T47D (cell line): ENCODE measurements at places on chromosomes 12 and 14.

GRCh38 chr14:70563417-70563816 is 28.6 kb upstream of the ADAM20 start:
- no peak for DNase-seq

GRCh38 chr12:22981711-22982110 is 356.7 kb downstream of the ETNK1 start:
- DNase-seq, result peak; percentile 27

DNA sequence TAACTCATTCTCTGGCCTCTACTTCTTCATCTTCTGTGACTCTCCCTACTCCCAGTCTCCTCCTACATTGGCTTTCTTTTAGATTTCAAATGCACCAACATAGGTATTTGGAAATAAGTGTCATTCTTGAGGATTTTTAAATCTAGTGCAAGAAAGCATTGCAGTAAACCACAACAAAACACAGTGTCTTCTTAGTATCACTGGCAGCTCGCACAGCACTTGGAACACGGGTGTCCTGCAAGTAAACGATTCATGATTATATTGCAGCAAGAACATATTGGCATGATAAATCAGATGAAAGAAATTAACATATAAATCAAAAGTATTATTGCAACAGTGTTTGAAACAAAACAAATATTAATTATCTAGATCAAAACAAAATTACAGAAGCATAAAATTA is 45.6 kb downstream of the MAGOHB start:
- no peak for DNase-seq

DNA sequence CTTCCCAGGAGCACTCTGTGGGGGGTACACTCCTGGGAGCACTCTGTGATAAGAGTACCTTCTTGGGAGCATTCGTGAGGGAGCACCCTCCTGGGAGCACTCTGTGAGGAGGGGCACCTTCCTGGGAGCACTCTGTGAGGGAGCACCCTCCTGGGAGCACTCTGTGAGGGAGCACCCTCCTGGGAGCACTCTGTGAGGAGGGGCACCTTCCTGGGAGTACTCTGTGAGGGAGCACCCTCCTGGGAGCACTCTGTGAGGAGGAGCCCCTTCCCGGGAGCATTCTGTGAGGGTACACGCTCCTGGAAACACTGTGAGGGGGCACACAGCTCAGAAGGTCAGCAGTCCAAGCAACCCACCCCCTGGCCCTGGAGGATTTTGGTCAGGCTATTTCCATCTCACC is 22.6 kb downstream of the LRCOL1 start:
- no peak for DNase-seq

- no peak for DNase-seq
These were observed 85.3 kb downstream of the RFLNA start for GRCh38 chr12:124379938-124380754.

GRCh38 chr12:52342781-52343490 is 21.7 kb upstream of the KRT83 start:
- no peak for DNase-seq

GRCh38 chr12:89247541-89247942 is 104.8 kb downstream of the DUSP6 start:
- DNase-seq, result peak; percentile 63

GRCh38 chr12:68924546-68924945 is 8.4 kb downstream of the CPM start:
- peak; percentile 35 for DNase-seq

DNA sequence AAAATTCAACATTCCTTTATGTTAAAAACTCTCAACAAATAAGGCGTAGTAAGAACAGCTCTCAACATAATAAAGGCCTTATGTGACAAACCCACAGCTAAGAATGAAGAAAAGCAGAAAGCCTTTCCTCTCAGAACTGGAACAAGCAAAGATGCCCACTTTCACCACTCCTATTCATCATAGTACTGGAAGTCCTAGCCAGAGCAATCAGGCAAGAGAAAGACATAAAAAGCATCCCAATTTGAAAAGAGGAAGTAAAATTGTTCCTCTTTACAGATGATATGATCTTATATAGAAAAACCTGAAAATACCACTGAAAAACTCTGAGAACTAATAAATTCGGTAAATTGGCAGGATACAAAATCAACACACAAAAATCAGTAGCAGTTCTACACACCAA is 52.1 kb downstream of the STON2 start:
- DNase-seq, result no peak

DNA sequence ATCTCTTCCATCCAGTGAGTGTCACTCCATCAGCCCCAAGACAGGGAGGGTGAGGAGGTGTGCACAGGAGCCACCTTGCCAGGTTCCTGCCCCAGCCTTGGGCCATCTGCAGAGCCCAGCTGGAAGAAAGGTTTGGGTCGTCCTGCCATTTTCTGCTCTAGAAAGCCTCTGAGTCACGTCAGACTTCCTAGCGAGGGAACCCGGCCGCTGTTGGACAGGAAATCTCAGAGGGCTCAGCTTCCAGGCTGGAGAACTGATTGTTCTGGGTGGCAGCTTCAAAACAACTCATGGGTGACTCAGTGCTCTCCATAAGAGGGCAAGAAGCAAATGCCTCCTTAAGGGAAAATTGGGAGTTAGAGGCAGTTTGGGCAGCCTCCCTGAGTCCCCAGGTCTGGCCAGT is 16.6 kb downstream of the HIP1R start:
- DNase-seq, result no peak

DNA sequence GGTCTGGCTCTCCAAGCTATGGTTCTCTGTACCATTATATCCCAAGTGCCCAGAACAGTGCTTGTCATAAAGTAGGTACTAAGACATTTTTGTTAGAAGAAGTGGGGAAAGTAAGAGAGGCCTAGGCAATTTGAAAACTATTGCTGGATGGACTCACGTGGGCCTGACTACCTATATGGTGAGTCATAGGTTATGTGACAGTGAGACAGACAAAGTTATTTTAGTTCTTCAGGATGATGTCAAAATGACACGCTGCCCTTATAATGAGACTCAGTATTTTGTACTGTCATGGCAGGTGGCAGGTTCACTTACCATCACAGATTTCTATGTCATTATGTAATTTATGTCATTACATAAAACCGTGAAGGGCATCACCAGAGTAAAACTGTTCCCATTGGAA is 53.1 kb downstream of the PARP11 start:
- no peak for DNase-seq

DNA sequence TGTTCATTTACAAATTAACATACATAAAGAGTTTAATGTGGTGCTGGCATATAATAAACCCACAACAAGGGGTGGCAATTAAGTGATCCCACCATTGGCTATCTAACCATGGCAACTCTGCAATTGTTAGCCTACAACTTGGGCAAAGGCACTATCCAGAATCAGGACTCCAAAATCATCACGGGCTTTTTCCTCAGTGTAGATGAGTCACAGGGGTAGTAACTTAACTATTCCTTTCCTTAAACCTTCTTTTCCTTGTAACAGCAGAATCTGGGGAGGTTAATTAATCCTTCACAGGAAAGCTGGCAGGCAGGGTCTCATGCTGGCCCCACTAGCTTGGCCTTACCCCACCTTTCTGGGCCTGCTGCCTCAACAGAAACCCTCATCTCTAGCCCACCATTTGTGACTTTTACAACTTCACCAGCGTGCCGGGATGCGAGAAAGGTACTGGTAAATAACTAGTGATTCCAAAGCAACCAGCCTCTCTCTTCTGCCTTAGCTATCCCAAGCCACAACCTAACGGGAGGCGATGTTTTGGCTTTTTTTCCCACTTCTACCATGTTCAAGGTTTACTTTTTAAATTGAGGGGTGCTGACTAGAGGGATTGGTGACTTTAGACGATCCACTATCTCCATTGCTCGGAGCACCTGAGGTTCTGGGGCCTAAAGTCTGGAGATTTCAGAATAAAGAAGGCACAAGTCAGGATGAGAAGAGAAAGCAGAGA is 744 bp downstream of the ATP5MC2 start:
- DNase-seq, result no peak

- DNase-seq, result no peak
These were observed 173.5 kb downstream of the ANO6 start for GRCh38 chr12:45389426-45389825.

DNA sequence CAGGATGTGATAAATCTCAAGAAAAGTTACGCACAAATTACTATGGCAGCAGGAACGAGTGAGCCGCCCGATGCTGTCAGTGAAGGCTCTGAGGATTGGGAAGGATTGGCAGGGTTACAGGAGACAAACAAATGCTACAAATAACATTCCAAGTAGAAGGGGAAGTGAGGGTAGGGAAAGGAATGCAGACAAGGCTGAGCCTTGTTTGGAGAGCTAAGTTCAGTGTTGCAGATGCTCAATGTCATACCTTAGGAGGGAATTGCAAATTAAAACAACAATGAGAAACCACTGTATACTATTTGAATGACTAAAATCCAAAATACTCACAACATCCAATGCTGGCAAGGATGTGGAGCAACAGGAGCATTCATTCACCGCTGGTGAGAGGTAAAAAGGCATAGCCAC is 1.3 kb downstream of the CLEC9A start:
- no peak for DNase-seq

DNA sequence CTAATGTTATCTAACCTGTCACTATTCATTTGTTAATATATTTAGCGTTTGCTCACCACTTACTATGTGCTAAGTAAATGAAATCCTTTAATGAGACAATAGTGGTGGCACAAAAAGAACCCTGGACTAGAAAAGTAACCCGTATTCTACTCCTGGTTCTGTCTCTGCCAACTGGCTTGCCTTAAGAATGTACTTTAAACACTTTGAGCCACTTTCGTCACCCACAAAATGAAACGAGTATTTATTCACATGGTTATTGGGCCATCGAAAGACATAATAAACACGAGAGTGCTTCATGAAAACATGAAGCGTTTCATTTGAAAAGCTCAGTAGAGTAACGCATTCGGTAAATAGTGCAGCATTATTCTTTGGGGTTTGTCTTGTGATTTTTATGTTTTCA is 254.7 kb downstream of the EGLN3 start:
- no peak for DNase-seq

DNA sequence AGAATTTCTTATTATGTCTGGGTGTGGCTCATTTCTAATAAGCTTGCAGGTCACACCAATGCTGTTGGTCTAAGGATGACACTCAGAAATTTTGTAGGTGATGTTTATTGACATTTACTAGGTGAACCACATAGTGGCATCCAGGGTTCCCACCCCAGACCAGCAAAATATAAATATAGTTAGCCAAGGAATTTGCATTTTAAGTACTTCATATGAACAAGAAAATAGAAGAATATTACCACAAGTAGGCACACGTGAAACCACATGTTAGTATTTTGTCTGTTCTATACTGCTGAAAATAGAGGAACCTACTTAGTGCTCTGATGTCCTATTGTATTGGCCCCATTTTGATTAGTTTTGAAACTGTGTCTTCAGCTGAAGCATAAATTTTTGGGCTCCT is 71.1 kb downstream of the USP15 start:
- no peak for DNase-seq

- no peak for DNase-seq
These were observed 806.3 kb downstream of the DIO2 start for GRCh38 chr14:79404874-79405511.

DNA sequence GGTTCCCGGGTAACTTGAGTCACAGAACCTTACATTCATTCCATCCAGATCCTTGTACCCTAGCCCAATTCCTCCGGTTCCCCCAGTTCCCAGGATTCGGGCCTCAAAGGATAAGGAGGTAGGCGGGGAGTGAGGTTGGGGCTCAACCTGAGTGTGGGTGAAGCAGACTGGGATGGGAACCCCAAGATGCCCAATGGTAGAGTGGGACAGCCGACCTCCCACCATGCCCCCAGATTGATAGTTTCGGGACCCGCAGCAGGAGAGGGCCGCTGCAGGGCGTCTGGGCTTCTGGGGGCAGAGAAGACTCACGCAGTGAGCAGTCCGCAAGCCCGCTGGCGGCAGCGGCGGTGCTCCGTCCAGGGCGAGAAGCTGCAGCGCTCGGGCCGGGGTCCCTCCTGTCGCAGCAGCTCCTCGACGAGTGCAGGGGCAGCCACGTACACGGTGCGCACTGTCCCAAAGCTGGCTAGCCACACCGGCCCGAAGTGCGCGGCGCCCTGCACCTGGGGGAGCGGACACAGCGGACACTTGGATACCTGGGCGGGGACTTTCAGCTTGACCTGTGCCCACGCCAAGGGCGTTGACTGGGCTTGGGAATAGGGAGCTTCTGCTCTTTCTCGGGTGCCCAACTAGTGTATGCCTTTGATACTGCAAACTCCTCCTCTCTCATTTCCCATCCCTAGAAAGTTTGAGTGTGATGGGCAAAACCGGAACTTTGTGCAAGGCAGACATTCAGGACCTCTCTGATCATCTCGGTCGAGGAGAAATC is 997 bp downstream of the CYP27B1 start:
- no peak for DNase-seq

DNA sequence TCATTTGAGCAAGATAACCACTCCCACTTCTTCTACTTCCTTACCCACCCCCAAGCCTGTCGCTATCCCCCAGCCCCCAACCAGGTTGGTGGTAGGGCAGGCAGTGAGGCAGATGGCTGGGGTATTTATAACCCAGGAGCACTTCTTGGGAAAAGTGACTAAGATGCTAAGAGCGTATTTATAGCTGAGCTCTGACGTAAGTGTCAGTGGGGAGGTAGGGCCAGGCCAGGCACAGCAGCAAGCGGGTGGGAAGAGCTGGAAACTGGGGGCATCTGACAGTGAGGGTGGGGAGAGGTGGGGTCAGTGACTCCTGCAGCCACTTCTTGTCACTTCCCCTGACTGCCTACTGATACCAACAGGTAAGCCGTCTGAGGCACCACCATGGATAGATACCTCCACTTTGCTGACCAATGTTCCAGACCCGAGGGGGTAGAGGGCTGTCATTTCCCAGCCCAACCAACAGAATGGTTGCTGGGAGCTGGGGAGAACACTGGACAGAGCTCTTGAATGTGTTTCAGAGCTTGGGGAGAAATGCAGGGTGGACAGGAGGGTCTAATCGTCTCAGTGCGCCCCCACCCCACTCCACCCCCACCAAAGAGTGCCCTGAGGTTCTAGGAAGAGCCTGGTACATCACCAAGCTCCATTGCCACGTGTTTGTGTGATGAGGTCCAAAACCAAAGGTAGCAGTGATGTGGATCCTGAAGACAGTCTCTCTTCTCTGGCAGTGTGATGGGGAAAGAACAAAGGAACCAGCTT is 2.7 kb upstream of the INHBE start:
- no peak for DNase-seq

DNA sequence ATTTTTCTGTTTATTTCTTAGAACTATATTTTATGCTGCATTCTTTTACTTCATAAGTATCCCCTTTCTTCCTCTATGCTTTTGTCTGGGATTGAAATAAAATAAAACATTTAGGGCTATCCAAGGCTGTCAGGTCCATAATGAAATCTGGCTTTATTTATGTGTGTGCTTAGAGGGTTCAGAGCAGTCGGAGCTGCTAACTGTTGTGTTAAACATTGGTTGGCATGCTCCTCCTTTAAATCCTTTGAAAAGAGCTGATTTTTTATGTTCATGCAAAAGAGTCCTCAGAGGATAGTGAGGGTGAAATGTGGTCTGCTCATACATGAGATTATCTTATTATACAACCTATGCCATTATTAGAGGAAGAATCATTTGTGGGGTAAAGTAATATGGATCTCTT is 322.3 kb upstream of the E2F7 start:
- DNase-seq, result no peak

GRCh38 chr12:60501124-60501729 is 905.4 kb downstream of the SLC16A7 start:
- DNase-seq, result no peak
